ENCODE measurements at places on chromosomes 12 and 14. TPM values are rescaled to one million over a fixed set of nuclear protein-coding genes. Genes with fewer than 3 reads are reported as not detected.

STXBP6 gene
- total RNA-seq: not detected

PPFIA2 gene
- not detected for total RNA-seq

SOX5 gene
- 2.1 TPM for total RNA-seq

PKP2 gene
- not detected for total RNA-seq

TROAP gene
- total RNA-seq: 49.9 TPM

TMEM132C gene
- not detected for total RNA-seq

CMTM5 gene
- not detected for total RNA-seq

PTCSC3 gene
- total RNA-seq: not detected

CCDC196 gene
- not detected for total RNA-seq

COX8C gene
- total RNA-seq: not detected

CAPS2 gene
- 0.54 TPM for total RNA-seq

DHRS4 gene
- total RNA-seq: 17.6 TPM

SLCO1B1 gene
- total RNA-seq: not detected

LAG3 gene
- total RNA-seq: 269 TPM

PMCH gene
- total RNA-seq: 8.4 TPM

TRIM9 gene
- 0.52 TPM for total RNA-seq

CACNA1C gene
- 0.07 TPM for total RNA-seq

STAB2 gene
- not detected for total RNA-seq

FAM90A1 gene
- total RNA-seq: 0.31 TPM
